ENCODE measurements at places on chromosomes 12 and 14.

GRCh38 chr14:34030864-34031263, 80.0 kb upstream of the EGLN3 start:
- peak; percentile 89 for DNase-seq

GRCh38 chr12:116140529-116140928, 137.0 kb downstream of the MED13L start:
- no peak for DNase-seq

DNA sequence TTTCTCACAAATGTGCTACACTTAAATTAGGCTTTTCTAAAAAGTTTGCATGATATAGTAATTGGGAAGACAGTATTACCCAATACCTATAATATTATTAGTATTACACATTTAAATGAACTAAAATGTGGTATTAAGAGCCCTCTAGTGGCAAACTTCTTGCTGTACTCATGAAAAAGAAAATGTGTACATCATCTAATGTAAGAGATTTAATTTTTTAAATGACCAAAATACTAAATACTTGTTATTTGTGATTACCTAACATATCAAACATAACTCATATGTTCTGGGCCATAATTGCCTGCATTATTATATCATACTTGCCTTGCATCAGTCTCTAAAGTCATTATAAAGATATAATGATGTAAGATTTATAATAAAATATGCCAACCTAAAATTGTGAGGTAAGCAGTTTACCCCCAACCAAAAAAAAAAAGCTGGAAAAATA, 64.2 kb downstream of the DNAI7 start:
- no peak for DNase-seq

DNA sequence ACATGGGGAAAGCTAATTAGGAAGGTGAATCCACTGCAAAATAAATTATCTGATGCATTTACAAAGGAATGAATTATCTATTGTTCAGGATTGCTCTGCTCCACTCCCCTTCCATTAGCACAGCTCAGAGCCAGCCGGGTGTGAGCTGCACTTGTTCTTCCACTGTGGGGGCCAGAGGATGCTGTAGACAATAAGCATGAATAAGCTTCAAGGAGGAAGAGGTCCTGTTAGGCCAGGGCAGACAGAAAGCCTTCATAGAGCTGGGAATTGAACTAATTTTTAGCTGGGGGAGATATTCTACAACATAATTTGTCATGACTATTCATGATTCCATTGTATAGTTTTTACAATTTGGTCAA, 137.6 kb upstream of the MAX start:
- DNase-seq: no peak

DNA sequence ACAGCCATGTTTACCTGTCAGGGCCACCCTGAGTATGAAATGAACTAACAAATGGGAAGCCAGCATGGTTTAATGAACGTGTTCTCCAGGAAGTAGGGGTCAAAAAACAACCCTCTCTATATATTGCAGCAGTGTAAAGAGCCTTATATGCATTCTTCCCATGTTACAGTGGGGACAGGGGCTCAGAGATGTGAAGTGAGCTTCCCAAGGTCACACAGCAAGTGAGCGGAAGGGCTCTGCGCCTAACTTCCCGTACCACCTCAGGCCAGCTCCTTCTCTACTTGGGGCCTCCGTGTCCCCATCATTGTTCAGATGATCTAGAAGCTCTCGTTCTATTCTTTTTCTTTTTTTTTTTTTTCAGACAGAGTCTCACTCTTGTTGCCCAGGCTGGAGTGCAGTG, 105.1 kb upstream of the MAP1LC3B2 start:
- no peak for DNase-seq

GRCh38 chr14:93974833-93975232, 1.5 kb downstream of the ASB2 start:
- no peak for DNase-seq

GRCh38 chr12:97257726-97258125, 204.9 kb upstream of the RMST start:
- peak; percentile 35 for DNase-seq

GRCh38 chr14:23942587-23942986, 11.0 kb upstream of the DHRS4 start:
- DNase-seq: no peak

DNA sequence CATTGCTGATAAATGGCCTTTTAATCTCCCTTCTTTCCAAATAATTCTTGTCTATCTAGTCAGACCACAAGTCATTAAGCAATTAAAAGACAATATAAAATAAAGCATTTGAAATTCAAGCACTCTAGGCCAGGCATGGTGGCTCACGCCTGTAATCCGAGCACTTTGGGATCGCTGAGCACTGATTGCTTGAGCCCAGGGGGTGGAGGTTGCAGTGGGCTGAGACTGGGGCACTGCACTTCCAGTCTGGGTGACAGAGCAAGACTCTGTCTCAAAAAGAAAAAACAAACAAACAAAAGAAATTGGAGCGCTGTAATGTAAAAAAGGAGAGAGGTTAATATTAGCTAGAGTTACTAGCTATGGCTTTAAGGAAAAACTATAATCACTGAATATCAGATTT, 30.5 kb upstream of the CSRP2 start:
- DNase-seq: no peak

GRCh38 chr14:33855672-33856071, 95.2 kb downstream of the EGLN3 start:
- DNase-seq: no peak

- DNase-seq: peak; percentile 39
Observed at GRCh38 chr12:102833687-102834441, 83.2 kb downstream of the PAH start.

DNA sequence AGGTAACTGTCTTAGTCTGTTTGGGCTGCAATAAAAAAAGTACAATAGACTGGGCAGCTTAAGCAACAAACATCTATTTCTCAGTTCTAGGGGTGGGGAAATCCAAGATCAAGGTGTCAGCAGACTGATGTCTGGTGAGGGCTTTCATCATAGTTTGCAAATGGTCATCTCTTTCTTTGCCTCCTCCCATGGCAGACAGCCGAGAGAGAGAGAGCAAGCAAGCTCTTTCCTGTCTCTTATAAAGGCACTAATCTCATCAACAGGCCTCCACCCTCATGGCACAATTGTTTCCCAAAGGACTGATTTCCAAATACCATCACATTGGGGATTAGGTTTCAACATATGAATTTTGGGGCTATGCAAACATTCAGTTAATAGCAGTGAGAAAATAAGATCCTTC, 445.6 kb upstream of the FLRT2 start:
- DNase-seq: no peak

- no peak for DNase-seq
Observed at GRCh38 chr14:95392841-95393240, 73.1 kb upstream of the CLMN start.

- no peak for DNase-seq
Observed at GRCh38 chr12:9361879-9362326, 153.7 kb upstream of the PZP start.

GRCh38 chr14:65156568-65157366, 54.5 kb upstream of the MAX start:
- no peak for DNase-seq

DNA sequence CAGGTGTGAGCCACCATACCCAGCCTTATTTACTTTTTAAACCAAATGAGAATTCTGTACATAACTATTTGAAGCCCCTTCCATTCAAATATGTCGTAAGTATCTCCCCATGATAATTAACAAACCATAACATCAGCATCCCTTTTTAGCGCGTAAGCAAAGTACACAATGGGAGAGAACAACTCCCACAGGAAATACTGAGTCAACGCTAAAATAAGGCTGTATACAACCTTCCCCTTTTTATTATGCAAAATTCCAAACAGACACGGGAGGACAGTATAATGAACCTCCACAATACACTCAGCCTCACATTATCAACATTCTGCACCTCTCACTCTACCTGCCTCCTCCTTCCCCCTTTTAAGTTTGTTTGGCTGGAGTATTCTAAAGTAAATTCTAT, 73.5 kb downstream of the CCDC88C start:
- DNase-seq: peak; percentile 7

DNA sequence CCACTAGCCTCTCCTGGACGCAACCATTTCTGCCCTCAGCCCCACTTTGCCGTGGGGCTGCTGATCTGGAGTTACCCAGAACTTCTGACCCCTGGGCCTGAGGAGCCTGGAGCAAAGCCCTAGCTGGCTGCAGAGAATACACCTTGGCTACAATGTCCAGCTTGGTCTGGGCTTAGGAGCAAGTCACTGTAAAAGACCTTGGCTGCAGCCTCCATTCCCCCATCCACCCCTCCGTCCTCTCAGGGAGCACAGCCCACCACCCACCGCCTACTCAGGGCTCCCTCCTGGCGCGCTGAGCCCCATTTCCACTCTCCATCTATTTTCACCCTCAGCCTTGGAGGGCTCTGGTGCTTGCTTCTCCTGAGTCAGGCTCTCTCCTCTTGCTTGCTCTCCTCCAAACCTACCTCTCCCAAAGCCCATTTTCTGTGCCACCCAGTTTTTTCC, 42.9 kb downstream of the ERH start:
- no peak for DNase-seq

GRCh38 chr14:63203618-63204406, 431 bp upstream of the RHOJ start:
- peak; percentile 95 for DNase-seq

GRCh38 chr12:48795550-48796455, 6.9 kb upstream of the ADCY6 start:
- DNase-seq: peak; percentile 80

GRCh38 chr12:111409780-111410430, 4.2 kb downstream of the SH2B3 start:
- peak; percentile 76 for DNase-seq

DNA sequence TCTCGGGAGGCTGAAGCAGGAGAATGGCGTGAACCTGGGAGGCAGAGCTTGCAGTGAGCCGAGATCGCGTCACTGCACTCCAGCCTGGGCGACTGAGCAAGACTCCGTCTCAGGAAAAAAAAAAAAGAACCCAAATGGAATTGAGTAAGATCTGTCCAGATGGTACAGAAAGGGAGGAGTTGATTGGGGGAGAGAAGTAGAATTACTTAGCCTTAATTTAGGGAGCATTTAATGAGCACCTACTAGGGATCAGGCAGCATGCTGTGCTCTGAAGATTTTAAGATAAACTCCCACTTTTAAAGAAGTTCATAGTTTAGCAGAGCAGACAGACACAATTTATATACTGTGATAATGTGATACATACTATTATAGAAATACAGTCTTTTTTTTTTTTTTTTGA, 4.5 kb downstream of the RAB5B start:
- no peak for DNase-seq

- peak; percentile 84 for DNase-seq
Observed at GRCh38 chr14:49861699-49862088, 9.1 kb upstream of the NEMF start.

GRCh38 chr14:28571636-28572035, 195.0 kb upstream of the FOXG1 start:
- no peak for DNase-seq

DNA sequence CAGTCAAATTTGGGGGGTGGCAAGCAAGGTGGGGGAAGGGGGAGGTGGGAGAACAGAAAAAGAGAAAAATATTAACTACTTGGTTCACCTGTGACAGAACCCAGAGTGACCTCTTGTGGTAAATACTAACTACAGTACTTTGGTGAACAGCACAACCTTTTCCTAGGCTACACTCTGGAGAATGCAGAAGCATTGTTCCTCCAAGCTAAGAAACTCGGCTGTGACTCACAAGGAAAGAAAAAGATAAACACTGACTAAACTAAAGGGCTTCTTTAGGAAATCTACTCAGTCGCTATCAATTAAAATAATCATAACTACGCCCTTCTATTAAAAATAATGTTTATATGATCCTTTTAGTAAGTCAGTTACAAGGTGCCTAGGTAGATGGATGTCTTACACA, 5.4 kb downstream of the KCNH5 start:
- no peak for DNase-seq

- DNase-seq: peak; percentile 53
Observed at GRCh38 chr14:90288651-90289355, 32.5 kb downstream of the PSMC1 start.

GRCh38 chr12:20704860-20705259, 9.7 kb downstream of the SLCO1C1 start:
- no peak for DNase-seq

GRCh38 chr14:33916663-33917565, 34.0 kb downstream of the EGLN3 start:
- DNase-seq: no peak

GRCh38 chr14:34300882-34301734, 160.9 kb downstream of the SPTSSA start:
- no peak for DNase-seq

GRCh38 chr14:55713486-55713885, 133.5 kb downstream of the KTN1 start:
- DNase-seq: no peak

- no peak for DNase-seq
Observed at GRCh38 chr12:122126713-122127597, 47.1 kb downstream of the IL31 start.

GRCh38 chr14:74846968-74847665, 28.8 kb downstream of the PROX2 start:
- no peak for DNase-seq

DNA sequence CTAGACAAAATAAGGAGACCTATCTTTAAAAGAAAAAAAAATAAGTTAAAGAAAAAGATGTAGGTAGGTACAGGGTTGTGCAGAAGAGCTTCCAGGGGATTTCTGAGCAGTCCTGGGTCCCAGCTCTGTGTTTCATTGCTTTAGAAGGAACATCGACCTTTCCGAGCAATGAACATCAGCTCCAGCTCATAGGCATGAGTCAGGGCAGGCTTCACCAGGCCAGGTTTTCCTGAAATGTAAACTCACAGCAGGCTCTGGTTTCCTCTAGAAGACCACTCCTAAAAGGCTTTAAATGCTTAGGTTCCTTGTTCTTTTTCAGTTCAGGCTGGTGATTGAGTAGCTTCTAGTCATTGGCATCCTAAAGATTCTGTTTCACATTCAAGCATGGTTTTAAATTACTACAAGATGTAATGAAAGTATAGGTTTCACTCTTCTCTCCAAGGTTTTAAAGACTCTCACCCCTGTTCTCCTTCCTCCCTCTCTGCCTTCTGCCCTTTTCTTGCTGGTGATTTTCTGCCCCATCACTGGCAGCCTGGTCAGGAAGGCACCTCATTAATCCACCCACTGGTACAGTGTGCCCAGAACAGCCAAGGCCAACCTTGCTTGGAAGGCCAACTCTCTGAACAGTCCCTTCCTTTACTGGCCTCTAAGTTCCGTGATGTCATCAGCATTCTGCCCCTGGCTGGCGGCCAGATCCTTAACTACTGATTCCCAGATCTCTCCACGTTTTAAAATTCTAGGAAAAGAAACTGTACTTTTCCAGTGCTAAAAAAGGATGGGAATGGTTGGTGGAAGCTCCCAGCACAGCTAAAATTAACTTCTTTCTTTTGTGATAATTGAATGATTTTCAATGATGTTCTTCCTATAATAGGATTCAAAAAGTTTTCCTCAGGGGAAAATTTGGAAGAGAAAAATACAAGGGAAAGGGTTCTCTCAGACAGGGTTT, 109.4 kb upstream of the HIF1A start:
- peak; percentile 88 for DNase-seq

DNA sequence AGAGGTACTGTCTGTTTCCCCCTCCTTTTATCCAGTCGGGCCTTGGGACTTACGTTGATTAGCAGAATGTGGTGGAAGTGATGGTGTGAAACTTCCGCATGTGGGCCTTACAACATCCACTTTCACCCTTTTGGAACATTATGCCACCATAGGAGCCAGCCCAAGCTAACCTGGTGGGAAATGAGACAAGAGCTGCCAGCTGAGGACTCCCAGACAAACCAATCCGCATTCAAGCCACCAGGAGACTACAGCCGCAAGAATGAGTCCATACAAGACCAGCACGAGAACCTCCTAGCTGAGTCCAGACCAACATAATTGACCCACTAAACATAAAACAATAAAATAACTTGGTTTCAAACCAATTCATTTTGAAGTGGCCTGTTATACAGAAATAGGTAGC, 9.1 kb upstream of the PTGER2 start:
- DNase-seq: no peak

Data from left hindlimb (tissue), 1 donor.